Right ventricle myocardium inferior (tissue), 1 donor: ENCODE measurements at places on chromosomes 12 and 14. TPM values are rescaled to one million over a fixed set of nuclear protein-coding genes. Genes with fewer than 3 reads are reported as not detected.

DNA sequence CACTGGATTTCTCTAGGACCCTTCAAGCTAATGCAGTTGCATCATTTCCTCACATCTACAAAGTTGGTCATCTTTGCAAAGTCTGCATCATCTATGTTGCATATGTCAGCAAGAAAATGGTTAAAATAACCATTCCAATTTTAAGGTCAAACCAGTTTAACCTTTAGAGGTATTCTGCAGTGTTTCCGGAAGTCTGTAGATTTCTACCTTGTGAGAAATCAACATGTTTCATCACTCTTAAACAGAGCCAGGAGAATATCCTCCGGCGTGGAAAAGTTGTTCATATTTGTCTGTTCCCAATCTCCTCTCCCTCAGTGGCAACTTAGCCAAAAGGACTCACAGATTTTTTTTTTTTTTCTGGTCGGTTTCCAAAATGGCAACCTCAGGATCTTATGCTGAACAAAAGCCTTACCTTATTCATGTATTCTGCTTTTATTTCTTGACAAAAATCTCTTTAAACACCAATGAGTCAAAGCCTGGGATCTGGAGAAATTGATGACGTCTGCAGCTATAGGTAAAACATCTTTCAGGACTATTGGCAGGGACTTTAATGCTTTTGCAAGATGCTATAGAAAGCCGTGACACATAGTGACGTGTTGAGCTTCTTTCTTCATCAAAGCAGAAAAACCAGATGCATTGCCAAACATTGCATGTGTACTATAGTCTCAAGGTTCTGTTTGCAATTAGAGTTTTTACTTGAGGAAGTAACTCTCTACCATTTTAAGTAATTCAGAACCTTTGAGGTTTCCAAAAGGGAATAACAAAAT is 16.0 kb upstream of the CDK17 start:
- no peak for DNase-seq

DNA sequence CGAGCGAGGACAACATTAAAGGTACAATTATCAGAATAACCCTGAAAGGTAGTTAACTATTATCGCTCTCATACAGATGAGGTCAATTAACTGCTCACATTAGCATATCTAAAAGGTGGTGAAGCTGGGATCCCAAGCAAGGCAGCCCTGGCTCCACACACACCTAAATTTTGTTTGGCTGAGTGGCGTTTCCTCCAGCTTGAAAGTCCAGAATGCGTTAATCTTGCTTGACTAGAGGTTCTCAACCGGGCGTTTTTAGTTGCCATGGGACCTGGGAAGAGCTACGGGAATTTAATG is 531 bp downstream of the DLGAP5 start:
- no peak for DNase-seq

- DNase-seq: no peak
Measured at GRCh38 chr12:100027671-100028070, 42.9 kb upstream of the ANKS1B start.

DNA sequence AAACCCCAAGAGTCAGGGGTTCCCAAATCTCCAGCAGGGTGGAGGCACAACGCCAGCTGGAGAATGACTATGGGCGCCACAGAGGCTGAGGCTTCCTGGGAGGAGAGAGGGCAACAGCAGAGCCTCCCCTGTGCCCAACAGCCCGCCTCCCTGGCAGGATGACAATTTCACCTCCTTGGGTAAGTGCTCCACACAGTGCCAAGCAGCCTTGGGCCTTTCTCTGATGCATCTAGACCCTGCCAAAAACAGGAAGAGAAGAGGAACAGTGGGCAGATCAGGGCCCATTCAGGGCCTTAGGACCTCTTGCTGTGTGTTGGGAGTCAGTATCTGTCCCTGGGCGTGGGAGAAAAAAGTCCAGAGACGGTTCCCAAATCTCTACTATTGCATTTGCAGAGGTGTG is 5.0 kb upstream of the OR10P1 start:
- no peak for DNase-seq

GRCh38 chr14:56490379-56490778 is 89.2 kb upstream of the TMEM260 start:
- no peak for DNase-seq

The FOXN3 gene
- total RNA-seq: 127 TPM

The LARP4 gene
- total RNA-seq: 53.3 TPM

DNA sequence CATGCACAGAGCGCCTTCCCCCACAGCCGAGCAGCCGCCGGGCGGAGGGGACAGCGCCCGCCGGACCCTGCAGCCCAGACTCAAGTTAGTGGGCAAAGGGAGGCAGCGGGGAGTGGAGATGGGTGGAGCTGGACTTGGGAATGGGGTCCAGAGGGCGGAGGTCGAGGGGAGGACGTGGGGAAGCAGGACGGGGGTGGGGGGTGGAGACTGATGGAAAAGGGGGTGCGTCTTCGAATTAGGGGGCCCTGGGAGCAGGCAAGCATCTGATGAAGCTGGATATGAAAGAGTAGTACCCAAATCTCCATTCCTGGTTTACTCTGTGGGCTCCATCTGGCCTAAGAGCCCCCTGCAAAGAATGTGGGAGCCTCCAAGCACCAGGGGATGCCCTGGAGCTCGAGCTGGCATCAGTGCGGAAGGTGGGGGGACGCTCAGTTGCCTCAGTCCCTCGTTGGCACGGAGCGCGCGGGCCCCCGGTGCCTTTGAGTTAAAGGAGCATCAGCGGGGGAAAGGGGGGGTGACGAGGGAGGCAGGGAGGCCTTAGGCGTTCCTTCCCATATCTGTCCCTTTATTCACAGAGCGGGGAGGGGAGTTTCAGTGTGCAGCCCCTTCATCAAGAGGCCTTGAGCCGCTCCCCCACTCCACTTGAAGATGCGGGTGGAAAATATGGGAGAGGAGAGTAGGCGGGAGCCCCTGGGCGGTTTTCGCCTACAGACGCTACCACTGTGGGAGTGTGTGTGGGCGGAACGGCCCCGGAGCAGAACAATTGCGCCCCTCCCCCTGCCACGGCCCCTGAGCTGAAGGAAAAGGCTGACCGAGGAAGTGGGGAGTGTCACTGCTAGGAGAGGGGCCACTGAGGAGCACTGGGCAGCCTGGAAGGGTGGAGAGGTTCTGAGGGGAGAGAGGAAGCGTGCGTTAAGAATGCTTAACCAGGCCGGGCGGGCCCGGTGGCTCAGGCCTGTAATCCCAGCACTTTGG is 644 bp downstream of the NAB2 start:
- peak; percentile 89 for DNase-seq

The CSRP2 gene
- total RNA-seq: 55.8 TPM

GRCh38 chr12:118463677-118464076 is 87.3 kb downstream of the SUDS3 start:
- no peak for DNase-seq

DNA sequence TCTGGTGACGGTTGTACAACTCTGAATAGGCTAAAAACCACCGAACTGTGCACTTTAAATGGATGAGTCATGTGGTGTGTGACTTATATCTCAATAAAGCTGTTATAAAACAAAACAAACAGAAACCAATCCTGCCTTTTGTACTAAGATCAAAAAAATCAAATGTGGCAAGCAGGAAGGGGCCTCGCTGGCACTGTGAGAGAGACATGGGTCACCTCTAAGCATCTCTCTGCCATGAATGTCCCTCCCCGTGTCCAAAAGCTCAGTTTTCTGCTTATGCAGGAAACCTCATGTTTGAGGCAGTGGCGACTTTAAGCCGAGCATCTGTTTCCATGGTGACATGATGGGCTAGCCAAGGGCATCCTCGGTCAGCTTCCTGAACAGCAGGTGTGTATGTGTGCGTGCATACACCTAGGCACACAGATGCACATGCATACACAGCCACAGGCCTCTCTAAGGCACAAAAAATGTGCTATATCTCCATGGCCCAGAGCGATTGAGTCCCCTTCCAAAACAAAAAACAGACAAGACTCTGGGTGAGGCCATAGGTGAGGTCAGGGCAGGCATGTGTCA is 44.4 kb downstream of the ARL6IP4 start:
- no peak for DNase-seq

The NRIP2 gene
- total RNA-seq: 3.2 TPM

DNA sequence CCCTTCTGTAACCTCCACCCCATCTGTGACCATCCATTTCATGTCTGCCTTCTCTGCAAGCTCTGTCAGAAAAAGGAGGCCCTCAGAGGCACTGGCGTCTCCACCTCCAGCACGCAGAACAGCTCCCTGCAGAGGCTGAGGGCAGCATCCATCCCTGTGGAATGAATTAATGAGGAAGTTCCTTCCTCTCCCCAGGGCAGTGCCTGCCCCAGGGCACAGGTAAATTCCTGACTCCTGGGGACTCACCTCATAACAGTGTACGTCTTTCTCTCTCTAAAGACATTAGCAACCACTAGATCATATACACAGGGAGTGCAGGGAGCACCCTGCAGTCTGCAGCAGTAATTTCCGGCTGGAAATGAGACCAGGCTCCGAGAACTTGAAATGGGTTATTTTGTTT is 155.0 kb upstream of the TMEM132C start:
- no peak for DNase-seq

- DNase-seq: no peak
Measured at GRCh38 chr12:95547522-95548055, 3.7 kb downstream of the USP44 start.

The C14orf132 gene
- 1.5 TPM for total RNA-seq

The AQP6 gene
- not detected for total RNA-seq

The LGALS3 gene
- total RNA-seq: 265 TPM

The SMCO3 gene
- 0.30 TPM for total RNA-seq

The KRT82 gene
- total RNA-seq: not detected

The TAS2R13 gene
- 0.43 TPM for total RNA-seq

GRCh38 chr14:80475074-80475473 is 263.8 kb upstream of the DIO2 start:
- DNase-seq: no peak

- no peak for DNase-seq
Measured at GRCh38 chr14:67371247-67372148, 11.4 kb downstream of the EIF2S1 start.

DNA sequence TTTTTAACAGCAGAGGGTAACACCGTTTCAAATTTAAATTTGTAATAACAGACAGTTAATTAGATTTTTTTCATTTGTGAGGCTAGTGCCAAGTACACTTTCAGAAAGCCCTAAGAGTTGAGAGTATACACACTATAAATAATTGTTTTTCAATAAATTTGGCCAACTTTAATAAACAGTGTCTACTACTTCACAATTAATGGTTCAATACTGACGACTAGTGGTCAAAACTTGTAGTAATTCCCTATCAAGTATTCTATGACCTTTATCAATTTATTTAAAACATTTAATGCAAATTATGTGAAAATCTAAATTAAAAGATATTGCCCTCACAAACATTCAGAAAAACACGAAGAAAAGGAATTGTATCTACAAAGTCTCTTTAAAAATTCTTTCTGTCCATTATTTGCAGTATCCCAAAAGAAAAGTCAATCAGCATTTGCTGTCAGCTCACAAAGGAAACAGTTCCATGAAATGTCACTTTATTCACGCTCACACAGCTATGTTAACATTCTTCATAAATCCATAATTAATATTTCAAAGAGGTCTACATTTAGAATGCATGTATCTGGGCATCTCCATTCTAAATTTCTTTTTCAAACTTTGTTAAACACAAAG is 91.2 kb downstream of the CEP128 start:
- no peak for DNase-seq

DNA sequence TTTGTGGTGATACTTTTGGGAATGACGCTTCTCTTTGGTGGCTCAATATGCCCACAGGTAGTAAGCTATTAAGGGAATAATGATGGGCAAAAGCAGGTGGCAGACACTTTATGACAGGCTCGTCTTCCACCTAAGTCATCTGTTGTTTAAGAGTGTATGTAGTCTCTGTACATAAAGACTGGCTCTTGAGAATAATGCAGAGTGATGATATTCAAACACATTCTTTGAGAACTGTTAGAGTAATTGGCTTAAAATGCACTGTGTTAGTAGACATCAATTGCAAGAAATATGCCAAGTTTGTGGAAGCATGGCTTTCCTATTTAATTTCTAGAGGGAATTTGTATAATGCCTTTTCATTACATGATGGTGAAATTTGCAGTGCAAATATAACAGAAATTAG is 694.8 kb upstream of the MIS18BP1 start:
- DNase-seq: no peak

DNA sequence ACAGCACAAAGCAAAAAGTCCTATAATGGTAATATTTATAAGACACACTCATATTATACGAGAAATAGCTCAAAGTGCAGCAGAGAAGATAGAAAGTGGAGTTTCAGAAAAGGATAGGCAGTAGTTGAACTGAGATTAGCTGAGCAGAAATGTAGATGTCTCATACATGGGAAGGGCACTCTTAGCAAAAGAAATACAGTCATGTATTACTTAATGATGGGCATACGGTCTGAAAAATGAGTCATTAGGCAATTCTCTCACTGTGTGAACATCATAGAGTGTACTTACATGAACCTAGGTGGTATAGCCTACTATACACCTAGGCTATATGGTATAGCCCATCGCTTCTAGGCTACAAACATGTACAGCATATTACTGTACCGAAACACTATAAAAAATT is 671.3 kb downstream of the RPS29 start:
- DNase-seq: no peak

The MYO1H gene
- total RNA-seq: 0.16 TPM

- DNase-seq: peak; percentile 89
Measured at GRCh38 chr14:105489542-105490266, 1.3 kb upstream of the TEDC1 start.

DNA sequence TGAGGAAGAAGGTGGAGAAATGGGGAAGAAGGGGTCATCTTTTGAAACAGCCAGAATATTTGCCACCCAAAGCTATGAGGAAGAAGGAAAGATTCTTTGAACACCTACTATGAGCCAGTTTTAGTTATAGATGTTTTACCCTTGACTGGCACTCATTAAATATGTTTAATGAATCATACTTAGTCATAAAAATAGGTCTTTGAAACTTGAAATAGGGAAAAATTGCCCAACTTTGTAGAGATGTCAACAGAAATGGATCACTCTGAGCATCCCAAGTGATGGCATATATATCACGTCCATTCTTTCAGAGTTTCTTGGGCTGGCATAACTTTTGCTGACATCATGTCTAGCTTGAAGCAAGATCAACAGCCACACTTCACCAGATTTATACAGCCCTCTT is 263.5 kb downstream of the RPAP3 start:
- no peak for DNase-seq

The IFNG-AS1 gene
- not detected for total RNA-seq

The PRIM1 gene
- total RNA-seq: 5.1 TPM

GRCh38 chr12:62466594-62467491 is at the start of gene MON2:
Gene MON2 (plus strand): TSS chr12:62466826. CDS start chr12:62467208, 382 bp downstream.
- DNase-seq: peak; percentile 95

The PLEKHG7 gene
- total RNA-seq: not detected

The HOXC6 gene
- total RNA-seq: 0.41 TPM

GRCh38 chr14:57835766-57836165 is 30.1 kb downstream of the SLC35F4 start:
- DNase-seq: no peak
